Germinal center (tissue), 1 donor: ENCODE measurements at places on chromosomes 1 and 21.

GRCh38 chr1:53502641-53503432, 43.6 kb downstream of the DMRTB1 start:
- no peak for DNase-seq

DNA sequence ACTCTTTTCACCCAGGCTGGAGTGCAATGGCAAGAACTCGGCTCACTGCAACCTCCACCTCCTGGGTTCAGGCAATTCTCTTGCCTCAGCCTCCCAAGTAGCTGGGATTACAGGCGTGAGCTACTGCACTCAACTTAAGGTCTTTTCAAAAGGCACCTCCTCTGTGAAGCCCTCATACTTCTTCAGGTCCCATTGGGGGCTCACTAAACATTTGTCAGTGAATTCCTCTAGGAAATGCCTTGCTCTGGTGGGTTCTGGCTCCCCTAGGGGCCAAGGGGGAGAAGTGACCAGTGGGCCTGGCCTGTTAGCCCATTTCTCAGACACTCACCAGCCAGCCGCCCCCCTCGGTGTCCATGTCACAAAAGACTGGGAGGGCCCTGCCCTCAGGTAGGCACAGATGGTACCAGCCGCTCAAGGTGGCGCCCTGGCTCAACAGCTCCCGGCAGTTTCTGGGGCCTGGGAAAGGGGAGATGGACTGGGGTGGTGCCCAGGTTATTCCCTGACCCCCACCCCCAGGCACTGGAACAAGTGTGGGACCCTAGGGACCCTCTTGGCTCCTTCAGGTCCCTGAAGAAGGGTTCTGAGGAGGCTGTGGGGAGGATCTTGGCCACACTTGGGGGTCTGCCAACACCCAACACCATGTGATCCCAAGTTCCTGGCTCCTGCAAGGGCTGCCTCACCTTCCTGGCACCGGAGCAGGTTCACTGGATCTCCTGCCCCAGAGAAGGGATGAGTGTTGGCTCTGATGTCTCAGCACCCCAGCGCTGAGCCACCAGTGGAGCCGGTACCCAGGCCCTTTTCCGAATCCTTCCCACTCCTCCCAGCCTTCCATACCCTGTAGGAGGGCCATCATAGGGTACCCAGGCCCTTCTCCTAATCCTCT, 1.6 kb downstream of the FCN3 start:
- no peak for DNase-seq

GRCh38 chr1:33120436-33121231, 39.7 kb downstream of the AZIN2 start:
- peak; percentile 62 for DNase-seq

- DNase-seq = no peak
These were observed 9.1 kb downstream of the SYTL1 start for GRCh38 chr1:27350663-27351540.

GRCh38 chr1:8646996-8647395, 170.4 kb downstream of the RERE start:
- no peak for DNase-seq
